ENCODE measurements at places on chromosomes 7 and 10.

GRCh38 chr7:37741776-37742175 lies 58.2 kb downstream of the GPR141 start:
- no peak for DNase-seq

DNA sequence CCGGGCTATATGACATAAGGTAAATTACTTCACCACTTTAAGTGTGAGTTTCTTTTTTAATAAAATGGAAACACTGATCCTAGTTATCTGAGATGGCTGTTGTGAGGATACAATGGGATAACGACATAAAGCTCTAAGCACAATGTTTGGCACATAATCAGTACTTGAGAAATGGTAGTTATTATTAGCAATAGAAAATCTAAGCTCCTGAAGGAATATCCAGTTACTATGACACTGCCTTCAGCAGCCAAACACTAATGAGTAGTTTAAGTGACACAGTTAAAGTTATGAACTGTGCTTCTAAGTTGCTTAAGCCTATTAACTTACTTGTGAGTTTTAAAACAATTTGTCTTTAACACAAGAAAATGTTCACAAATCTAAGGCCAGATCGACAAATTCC lies 96.8 kb downstream of the ELAPOR2 start:
- DNase-seq = no peak

GRCh38 chr10:95864906-95865813 lies 42.6 kb upstream of the CC2D2B start:
- DNase-seq = peak; percentile 13

GRCh38 chr7:92833766-92834506 lies 2.4 kb downstream of the CDK6 start:
- DNase-seq = peak; percentile 91

- no peak for DNase-seq
These were observed 297.9 kb downstream of the EXOC4 start for GRCh38 chr7:133550811-133551210.

DNA sequence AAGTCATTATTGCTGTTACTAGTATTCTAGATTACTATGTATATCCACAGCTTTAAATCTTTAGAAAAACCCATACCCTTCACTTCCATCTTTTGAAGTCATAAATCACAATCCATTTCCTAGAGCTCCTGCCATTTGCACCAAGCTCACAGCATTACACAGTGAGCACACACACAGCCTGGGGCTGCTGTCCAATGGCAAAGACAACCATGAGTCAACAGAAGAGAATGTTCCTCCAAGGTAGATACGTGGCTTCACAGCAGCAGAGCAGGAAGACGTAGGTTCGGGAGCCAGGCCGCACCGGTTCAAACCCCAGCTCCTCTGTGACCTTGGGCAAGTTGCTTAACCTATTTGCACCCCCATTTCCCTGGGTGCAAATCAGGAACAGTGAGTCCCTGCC lies 234.6 kb downstream of the DIP2C start:
- no peak for DNase-seq

GRCh38 chr10:76643511-76643911 lies 994.1 kb downstream of the KCNMA1 start:
- no peak for DNase-seq

DNA sequence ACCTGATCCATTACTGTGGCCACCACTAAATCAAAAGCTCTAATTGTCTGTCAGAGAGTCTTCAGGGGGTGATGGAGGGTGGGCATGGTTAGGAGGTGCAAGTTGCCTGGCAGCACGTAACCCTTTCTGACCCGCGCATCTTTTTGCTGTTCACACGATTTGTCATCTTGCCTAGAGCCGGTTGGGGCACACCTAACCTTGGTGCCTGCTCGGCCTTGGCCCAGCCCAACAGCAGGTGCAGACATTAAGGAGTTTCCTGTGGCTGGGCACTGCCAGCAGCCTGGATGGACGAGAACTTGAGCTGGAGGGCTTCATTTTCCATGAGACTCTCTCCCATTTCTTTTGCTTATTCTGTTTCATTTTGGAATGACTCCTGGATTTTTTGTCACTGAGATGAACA lies 41.0 kb upstream of the PTF1A start:
- no peak for DNase-seq

DNA sequence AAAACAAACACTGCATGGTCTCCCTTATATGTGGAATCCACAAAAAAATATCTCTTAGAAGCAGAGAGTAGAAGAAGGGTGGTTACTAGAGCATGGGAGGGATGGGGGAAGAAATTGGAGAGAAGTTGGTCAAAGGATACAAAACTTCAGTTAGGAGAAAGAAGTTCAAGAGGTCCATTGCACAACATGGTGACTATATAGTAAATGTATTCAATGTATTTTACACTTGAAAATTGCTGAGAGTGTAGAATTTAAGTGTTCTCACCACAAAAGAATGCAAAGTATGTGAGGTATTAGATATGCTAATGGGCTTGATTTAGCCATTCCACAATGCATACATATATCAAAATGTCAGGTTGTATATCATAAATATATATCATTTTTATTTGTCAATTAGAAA lies 232.0 kb upstream of the CELF2 start:
- no peak for DNase-seq

DNA sequence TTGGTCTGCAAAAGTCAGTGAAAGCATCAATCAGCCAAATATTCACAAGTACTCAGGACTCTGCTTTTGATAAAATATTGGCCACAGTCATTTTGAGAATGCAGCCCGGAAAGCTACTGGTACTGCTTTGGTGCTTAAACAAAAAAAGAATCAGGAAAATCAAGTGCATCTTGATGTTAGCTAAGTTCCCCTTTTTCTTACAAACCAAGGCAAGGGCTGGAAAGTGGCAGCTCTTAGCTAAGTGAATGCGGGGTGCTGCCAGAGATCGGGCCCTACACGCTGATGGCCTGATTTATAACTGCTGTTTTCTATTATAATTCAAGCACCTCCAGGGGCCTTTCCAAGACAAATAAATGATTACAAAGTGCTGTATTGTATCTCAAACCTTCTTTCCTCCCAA lies 136.8 kb upstream of the MGMT start:
- DNase-seq = no peak

GRCh38 chr7:151252961-151253711 lies 4.6 kb upstream of the SMARCD3 start:
- peak; percentile 50 for DNase-seq

GRCh38 chr7:93146472-93147141 lies 1.6 kb downstream of the SAMD9L start:
- no peak for DNase-seq

DNA sequence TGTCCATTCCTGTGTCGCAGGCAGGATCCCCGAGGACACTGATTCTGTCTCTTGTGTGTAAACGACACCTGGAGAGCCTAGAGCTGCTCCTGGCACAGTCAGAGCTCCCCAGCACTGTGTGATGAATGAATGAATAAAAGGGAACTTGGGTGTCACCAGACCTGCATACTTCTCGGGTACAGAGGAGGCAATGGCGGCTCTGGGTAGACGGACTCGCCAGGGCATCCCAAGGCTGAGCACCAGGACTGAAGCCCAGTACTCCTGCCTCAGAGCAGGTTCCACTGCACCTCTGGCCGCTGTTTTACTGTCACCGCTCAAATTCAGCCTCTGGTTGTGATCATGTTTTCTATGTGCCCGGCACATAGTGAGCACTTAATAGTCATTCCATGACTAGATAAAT lies 255.8 kb downstream of the GLRX3 start:
- no peak for DNase-seq

DNA sequence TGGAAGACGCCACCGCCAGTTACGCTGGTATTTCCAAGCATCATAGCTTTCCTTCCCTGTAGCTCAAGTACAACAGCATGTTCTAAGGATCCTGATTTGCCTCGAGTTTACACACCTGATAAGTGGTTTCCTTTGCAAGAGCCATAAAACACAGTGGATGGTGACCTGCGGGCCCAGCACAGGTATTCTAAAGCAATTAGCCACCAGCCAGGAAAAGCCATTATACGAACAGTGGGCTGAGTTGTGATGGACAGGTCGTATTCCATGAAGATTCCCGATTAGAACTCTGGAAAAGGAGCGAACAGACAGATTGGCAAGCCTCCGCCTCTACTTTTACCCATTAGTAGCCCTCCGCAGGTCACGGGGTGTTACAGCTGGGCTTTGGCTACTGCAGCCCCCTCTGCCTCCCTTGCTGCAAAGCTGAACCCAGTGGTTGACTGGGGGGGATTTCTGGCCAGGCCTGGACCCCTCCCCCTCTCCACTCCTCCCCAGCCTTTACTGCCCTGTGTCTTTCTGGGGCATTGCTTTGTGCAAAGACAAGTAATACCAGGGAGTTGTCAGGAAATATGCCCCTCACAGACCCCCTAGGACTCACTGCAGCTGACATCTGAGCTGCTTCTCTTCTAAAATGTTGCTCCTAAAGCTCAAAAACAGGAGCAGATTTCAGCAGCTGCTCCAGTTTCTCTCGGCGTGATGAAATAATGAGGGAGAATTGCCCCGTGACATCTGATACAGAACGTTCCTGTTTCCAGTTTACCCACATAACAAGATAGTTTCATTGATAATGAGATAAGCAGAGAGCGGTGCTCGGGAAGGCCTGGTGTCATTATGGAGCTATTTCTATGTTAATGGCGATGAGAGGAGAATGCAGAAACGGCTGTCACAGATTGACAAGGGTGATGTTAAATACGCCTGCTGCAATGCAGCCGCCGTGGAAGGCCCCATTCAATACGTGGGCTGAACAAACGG lies 214.4 kb downstream of the CCSER2 start:
- no peak for DNase-seq

DNA sequence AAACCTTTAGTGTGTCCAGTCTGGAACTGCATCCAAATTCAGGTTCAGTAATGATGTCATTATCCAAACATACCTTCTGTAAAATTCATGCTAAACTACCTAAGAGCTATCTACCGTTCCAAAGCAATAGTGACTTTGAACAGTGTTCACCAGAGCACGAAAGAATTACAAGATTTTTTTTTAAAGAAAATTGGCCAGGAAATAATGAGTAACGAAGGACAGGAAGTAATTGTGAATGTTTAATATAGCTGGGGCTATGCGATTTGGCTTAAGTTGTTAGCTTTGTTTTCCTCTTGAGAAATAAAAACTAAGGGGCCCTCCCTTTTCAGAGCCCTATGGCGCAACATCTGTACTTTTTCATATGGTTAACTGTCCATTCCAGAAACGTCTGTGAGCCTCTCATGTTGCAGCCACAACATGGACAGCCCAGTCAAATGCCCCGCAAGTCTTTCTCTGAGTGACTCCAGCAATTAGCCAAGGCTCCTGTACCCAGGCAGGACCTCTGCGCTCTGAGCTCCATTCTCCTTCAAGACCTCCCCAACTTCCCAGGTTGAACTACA lies 694 bp upstream of the FAS start:
- DNase-seq = no peak

DNA sequence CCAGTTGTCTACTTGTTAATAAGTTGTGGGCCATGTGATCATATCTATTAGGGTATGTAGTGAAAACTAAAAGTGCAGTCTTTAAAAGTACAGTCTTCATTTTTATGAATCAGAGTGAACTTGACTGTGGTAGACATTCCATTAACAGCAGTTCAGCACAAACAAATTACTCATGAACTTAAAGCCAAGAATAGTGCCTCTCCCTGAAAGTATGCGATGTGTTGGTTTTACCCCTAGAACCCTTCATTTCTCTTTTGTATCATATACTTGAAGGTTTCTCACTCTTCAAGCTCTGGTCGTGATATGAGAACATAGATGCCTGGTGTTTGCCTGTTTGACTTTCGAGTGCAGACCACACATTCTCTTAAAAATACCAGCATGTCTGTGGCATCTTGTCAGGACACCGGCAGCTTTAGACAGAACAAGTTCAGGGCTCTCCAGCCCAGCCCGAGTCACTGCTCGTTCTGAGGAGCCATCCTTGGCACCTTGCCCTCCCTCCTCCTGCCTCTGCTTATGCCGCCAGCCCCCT lies 159.3 kb downstream of the LCOR start:
- DNase-seq = no peak

DNA sequence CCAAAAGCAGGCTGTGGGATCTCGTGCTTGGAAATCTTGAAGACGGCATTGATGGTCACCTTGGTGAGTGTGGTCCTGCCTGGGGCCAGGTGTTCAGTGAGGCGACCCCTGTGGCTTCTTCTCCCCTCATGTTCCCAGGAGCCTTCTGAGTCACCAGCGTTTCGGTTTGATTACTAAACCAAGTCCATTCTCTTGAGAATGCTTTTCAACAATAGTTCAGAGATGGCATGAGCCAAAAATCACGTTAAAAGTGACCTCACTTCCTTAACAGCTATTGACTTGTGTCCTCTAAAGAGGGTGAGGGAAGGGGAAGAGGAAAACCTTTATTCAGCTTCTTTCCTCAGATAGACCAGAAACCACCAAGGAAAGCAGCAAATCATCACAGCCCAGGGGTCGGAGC lies 315.2 kb downstream of the GATA3 start:
- no peak for DNase-seq

DNA sequence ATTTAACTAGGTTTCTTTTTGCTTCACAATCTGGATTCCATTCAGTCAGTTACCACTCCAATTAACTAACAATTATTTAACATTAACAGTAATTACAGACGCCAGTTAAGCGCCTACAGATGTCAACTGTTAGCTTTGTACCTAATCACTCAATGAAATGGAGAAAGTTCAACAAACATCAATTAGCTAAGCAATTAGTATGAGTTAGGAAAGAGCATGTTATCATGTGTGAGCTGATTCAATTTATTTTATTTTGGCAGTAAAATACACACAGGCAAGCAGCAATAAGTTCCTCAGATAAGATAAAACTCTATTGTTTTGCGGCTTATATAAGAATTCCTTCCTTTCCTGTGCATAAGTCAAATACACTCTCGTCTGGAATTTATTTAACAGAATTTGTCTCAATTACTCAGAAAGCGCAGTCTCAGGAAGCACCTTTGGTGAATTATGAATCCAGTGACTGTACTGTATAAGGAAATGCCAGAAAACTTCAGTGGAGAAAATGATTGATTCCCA lies 427.1 kb upstream of the GALNT17 start:
- no peak for DNase-seq

DNA sequence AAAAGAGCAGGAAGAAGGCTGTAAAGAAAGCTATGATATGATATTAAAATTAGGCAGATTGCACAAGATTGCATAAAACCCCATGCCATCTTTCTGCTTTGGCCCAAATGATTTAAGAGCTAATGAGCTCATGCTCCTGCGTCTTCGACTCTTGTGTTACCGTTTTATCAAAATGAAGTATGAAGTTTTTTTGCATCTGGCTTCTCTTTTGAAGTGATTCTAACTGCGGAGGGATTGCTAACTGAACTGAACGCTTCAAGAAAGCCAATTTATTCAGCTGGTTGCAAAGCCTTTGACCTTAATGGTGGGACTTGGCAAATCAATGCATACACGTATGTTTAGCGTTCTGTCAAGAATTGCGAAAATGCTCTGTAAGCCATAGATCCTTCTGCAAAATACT lies 282.9 kb downstream of the TWIST1 start:
- no peak for DNase-seq

DNA sequence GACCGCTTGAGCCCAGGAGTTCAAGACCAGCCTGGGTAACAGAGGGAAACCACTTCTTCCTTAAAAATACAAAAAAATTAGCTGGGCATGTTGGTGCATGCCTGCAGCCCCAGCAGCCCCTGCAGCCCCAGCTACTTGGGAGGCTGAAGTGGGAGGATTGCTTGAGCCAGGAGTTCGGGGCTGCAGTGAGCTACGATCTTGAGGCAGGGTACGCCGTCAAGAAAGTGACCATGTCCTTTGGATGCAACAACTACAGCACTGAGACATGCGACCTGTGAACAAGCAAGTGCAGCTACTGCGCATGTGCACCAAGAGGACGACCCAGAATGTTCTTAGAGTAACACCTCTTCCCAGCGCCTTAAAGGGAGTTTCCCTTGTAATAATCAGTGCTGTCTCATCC lies 66.6 kb upstream of the ZNF479 start:
- DNase-seq = no peak

GRCh38 chr7:99314504-99314903 lies 11.2 kb upstream of the ARPC1A start:
- DNase-seq = no peak
